ENCODE measurements at places on chromosomes 5 and 9. TPM values are rescaled to one million over a fixed set of nuclear protein-coding genes. Genes with fewer than 3 reads are reported as not detected.

Gene SLC6A18
- not detected for total RNA-seq

- peak; percentile 35 for DNase-seq
Observed at GRCh38 chr5:168471785-168472184, 14.5 kb upstream of the RARS1 start.

GRCh38 chr9:68489646-68490045 is 51.0 kb downstream of the TMEM252 start:
- DNase-seq, result no peak

Gene LCN15
- not detected for total RNA-seq

DNA sequence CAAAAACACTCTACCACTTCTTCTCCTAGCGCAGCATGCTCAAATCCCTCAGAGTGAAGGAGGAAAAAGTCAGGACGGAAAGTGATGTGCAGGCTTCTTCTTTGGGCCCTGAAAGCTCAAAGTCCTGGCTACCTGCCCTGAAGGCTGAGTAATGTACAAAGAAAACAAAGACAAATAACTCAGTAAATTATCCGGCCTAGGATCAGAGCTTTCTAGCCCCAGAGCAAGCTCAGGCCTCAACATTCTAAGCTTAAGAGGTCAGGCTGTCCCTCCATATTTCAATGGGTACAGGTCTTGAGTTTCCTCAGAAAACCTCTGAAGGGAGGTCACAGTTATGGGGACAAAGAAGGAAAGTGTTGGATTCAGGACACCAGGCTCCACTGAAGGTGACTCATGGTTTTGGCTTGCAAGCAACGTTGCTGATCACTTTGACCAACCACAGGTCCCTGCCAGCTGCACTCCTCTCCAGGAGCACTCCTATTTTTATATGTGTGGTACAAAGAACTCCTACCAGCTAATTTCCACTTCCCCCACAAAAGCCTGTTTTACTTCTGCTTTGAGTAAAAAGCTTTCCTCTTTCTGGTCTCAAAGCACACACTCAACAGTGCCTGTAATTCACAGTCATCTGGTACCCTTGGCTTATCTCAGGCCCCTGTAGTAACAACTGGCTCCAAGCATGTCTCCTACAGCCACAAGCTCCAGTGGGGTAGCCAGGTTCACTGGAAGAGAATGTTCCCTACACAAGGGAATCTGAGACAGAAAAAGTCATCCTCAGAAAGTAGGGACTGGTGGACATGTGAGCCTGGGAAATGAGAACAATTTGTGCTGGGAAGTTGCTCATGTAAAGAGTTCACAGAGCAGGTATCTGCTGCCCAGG is 115.7 kb downstream of the UGCG start:
- DNase-seq, result peak; percentile 81

DNA sequence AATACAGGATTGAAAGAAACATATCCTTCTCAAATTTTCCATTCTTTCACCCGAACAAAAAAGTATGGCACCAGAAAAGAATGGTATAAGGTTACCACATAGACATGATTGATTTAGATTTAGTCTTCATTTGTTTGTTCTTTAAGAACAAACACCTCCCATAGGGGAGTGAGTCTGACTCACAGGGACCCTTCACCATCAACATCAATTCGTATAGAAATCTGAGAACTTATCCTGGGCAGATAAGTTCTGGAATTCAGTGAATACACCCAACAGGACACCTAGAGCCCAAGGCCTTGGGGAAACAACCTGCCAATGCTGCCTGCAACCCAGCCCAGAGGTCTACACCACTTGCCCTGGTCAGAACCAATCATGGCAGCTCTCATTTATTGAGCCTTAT is 46.2 kb downstream of the LHFPL2 start:
- no peak for DNase-seq

GRCh38 chr5:83927140-83927733 is 206.6 kb upstream of the HAPLN1 start:
- DNase-seq, result peak; percentile 79

GRCh38 chr5:107248066-107248695 is 422.6 kb downstream of the EFNA5 start:
- peak; percentile 50 for DNase-seq

- DNase-seq, result no peak
Observed at GRCh38 chr5:72840041-72840440, 23.6 kb downstream of the TNPO1 start.

DNA sequence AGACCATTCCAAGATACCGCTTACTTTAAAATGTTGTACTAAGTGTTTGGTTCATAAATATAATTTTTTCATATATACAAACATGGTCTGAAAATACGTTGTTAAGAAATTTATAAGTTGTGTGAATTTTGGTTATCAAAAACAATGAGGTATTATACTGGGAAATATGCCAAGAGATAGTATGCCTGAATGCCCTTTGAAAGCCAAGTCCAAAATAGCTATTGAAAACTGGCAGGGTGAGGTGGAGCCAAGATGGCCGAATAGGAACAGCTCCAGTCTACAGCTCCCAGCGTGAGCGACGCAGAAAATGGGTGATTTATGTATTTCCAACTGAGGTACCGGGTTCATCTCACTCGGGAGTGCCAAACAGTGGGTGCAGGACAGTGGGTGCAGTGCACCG is 533.5 kb downstream of the ZNF608 start:
- no peak for DNase-seq

DNA sequence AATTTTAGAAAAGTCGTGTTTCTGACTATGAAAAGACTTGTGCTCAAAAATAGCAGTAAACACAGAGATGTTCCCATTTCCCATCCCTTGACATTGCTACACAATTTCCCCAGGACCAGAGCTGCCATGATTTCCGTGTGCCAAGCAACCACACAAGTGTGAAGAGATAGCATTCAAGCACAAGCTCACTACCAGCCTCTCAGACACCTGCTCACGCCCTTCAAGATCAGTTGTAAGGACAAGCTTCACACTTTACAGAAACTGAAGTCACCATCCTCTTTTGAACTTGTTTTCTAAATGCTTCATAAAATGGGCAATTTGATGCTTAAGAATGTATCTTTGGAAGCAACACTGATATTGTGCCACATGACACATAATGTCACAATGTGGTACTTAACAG is 333.1 kb downstream of the CAAP1 start:
- no peak for DNase-seq

Gene FGFR4
- total RNA-seq, result 1.1 TPM

- peak; percentile 49 for DNase-seq
Observed at GRCh38 chr5:67211926-67212325, 15.3 kb upstream of the CD180 start.

DNA sequence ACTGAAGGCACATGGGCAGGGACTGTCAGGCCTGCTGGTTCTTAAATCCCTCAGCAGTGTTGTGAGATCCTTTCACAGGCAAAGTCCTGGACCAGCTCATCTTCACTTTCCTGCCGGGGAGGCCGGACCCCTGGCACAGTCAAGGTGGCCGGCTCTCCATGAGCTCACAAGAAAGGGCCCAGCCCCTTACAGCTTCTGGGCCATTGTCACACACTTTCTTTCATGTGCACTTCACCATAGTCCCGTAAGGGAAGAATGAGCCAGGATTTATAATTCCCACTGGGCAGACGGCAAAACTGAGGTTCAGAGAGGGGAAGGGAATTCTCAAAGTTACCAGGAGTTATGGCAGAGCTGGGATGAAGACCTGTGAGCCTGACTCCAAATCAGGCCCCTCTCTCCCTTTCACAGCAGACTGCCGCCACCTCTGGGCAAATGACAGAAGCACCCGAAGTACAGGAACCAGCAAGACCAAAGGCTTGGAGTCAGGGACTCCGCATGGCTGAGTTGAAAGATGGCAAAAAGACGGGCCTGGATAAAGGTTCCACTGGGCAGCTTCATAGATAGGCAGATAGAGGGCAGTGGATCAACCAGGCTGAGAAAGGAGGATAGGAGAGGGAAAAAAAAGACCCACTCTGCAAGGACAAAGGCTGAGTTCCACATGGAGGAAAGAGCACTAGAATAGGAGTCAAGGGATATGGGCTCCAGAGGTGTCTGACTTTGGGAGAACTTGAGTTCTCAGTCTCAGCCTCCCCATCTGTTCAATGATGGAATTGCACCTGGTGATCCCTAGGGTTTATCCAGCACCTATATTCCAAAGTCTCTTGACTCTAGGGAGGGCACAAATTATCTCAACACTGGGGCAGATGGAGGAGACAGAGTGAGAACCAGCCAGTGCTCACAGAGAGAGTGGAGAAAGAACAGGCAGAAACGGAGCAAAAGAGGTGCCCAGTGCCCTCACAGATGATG is 128.7 kb downstream of the PAX5 start:
- DNase-seq, result no peak

GRCh38 chr9:113796646-113797426 is 79.3 kb upstream of the ZNF618 start:
- DNase-seq, result no peak

DNA sequence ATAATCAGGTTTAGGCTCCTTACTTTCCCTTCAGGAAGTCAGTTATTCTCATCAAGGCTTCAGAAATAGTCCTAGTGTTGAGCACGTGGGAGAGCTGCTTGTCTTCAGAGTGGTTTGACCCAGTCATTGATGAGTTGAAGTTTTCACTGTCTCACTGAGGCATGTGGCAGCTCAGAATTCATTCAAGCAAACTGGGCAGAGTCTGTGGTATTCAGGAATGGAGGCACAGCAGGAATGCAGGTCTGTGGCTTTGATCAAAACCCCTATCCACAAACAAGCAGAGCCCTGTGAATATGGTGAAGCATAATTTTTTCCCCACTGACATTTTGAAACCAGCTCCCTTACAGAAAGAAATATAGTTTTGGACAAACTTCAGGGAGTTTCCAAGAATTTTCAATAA is 207.3 kb downstream of the CD180 start:
- no peak for DNase-seq

DNA sequence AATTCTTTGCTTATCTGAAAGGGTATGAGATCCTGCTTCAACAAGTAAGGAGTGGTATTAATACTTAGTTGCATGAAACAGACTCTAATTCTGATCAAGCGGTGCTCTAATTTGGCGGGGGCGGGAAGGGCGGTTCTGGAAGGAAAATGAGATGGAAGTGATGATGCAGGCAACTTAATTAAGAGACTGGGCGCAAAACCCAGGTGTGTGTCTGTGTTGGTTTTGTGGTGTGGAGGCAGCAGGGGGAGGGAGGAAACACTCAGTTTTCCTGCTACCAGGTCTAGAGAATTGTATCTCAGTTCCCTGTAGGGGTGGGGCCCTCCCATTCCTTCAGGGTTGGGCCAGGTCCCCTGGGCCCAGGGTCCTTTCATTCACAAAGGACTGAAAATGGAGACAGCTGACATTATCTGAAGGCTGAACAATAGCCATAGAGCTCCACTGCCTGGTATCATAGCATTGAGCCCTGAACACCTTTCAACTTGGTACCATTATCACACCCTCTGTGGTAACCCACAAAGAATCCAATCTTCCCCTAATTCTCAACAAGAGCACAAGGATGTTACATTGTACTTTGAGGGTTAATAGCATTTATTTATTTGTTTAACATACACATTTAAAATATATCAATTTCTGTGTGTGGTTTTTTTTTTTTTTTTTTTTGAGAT is 17.2 kb upstream of the C5orf47 start:
- no peak for DNase-seq

DNA sequence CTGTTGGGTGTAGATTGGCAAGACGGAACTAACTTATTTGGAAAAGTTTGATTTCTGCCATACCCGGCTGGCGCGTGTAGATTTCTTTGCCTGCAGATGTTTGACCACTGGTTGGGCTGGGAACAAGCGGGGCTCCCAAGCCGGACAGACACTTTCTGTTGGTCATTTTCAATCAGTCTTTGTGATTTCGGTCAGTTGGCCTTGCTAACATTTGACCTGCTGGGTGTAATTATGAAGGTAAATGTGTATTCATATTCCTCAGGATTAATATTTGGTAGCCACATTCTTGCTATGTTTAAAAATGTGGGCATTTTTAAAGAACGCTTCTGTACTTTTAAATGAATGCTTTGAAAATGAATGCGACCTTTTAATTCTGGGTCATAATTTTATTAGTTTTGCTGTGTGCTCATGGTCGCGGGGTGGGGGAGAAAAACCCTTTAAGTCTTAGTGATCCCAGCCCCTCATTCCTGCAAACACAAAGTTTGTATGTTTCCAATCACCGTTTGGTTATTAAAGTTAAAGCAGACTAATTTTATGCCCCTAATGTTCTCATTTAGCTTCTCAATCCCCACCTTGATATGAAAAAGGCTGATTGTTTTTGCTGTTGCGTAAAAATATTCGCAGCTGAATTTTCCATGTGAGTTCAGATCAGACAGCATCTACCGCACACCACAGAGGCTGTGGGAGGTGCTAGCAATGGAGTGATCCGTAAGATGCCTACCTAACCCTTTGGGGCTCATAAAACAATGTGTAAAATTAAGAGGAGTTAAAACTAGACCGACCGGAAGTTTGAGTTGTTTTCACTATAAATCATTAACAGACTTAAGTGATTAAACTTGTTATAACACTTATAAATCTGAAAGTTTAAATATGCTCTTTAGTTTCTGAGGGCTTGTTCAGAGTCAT is 1.5 kb downstream of the RASGRF2 start:
- DNase-seq, result peak; percentile 66

DNA sequence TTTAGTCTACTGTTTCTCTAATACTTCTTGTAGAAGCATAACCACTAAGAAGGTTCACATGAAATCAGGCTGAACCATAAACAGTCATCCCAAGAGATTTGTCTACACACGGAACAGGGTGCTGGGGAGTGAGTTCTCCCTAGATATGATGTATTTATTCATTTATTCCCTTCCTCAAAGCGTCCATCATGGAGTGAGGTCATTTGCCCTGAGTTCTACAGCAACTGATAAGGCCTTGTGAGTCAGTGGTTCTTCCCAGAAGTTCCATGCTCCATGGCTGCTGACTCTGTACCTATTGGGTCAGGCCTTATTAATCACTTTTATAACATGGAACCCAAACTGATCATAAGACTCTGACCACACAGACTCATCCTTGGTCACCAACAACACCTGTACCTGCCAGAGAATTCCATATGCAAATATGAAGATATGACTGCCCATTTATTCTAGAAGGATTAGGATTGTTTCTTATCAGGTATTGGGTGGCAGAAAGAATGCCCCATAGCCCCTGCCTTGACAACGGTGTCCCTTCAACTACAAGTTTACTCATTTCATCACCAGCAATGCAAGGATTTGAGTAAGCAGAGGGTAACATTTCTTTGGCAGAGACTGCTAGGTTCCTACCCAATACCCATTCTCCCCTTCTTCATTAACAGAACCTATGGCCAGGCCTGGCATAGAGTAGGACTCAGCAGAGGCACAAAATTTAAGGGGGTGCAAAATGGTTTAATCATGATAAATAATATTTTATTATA is 118.1 kb downstream of the LHFPL2 start:
- DNase-seq, result peak; percentile 87

- DNase-seq, result no peak
Observed at GRCh38 chr5:1151316-1151715, 39.5 kb upstream of the SLC12A7 start.

Gene BHMT
- not detected for total RNA-seq

- DNase-seq, result no peak
Observed at GRCh38 chr5:83069096-83069799, 7.9 kb downstream of the TMEM167A start.

- DNase-seq, result no peak
Observed at GRCh38 chr9:18606281-18606680, 132.3 kb downstream of the ADAMTSL1 start.

Data from osteoblast (primary cell).